Hindlimb muscle (tissue), 1 donor: ENCODE measurements at places on chromosomes 1 and 21.

DNA sequence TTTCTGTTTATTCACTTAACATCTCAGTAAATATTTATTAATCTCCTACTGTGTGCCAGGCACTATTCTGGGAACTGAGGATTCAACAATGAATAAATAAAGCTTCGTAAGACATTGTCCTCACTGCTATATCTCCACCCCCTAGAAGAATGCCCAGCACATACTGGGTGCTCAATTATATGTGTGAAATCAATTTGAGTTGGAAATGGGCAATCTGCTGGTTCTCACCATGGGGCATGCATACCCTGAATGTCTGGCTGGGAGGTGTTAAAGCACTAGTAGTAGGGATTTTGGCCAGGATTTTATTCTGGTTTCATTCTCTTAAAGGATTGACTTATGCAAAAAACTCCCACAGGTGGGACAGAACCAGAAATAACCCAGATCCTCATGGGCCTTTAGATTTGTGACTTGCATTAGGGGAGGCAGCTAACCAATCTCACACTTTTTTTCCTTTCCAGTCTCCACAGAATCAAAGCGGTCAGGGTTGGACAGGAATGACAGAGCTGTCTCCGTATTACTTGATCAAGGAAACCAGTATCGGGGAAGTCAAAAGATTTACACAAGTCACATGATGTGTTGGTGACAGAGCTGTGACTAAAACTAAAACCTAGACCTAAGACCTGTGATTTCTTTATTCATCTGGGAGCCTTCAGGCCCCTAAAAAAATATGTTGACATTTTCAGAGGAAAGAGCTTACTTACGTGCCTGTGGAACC, 12.8 kb downstream of the GFI1 start:
- no peak for DNase-seq

- no peak for DNase-seq
These were observed 518.5 kb downstream of the SMYD3 start for GRCh38 chr1:245988393-245989078.

- DNase-seq: no peak
These were observed 3.6 kb downstream of the CR1L start for GRCh38 chr1:207648334-207649209.

DNA sequence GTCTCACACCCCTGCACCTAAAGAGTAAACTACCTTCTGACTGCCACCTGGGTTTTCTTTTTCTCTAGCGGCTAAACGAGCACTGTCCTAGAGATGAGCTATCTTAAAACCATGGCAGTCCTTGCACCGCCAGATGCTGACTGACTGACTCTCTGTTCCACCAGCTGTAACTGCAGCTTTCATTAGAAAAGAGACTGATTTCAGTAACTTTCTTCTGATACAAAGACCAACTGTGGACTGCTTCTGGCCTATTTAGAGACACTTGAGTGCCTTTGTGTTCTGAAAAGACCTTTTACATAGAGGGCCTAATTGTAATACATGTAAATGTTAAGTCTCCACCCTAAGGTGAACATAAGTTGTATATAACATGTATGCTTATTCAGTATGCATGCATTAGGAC, 152.5 kb downstream of the DISC1 start:
- no peak for DNase-seq

DNA sequence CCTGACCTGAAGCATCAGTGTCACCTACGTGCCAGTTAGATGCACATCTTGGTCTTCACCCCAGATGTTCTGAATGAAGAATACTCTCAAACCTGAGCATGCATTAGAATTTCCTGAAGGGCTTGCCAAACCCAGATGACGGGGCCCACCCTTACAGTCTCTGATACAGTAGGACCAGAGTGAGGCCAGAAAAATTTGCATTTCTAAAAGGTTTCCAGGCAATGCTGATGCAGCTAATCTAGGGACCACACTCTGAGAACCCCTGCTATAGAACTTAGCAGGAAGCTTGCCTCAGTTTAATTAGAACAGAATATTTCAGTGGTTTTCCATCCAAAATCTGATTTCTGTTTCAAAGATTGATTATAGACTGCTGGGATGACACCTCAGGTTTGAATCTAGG, 9.9 kb upstream of the CTBS start:
- no peak for DNase-seq

DNA sequence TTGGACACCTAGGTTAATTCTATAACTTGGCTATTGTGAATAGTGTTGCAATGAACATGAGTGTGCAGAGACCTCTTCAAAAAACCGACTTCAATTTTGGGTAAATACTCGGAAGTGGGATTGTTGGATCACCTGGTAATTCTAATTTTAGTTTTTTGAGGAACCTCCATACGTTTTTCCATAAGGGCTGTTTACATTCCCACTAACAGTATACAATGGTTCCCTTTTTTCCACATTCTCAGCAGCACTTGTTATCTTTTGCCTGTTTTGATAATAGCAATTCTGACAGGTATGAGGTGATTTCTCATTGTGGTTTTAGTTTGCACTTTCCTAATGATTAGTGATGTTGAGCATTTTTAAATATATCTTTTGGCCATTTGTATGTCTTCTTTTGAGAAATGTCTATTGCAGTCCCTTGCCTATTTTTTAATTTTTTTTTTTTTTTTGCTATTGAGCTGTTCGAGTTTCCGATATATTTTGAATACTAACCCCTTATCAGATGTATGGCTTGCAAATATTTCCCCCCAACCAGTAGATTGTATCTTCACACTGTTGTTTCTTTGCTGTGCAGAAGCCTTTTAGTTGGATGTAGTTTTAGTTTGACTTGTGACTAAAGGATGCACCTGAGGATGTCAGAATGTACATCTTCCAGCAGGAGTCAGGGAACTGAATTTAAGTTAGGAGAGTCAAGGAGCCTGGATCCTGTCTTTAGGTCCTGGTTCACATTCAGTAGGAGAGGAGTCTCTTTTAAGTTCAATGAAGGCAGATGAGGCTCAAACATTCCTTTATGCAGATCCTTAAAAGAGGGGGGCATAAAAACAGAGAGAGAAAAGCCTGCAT, 120.0 kb downstream of the S1PR1 start:
- DNase-seq: peak; percentile 2

DNA sequence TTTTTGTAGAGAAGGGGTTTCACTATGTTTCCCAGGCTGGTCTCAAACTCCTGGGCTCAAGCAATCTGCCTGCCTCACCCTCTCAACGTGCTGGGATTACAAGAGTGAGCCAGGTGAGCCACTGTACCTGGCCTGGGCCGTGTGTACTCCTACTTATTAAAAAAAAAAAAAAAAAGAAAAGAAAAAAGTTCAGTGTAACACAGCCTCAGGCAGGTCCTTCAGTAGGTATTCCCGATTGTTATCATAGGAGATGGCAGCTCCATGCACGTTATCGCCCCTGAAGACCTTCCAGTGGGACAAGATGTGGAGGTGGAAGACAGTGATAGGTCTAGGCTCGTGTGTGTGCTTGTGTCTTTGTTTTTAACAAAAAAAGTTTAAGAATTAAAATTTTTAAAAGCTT, 3.3 kb downstream of the ECHDC2 start:
- DNase-seq: no peak

DNA sequence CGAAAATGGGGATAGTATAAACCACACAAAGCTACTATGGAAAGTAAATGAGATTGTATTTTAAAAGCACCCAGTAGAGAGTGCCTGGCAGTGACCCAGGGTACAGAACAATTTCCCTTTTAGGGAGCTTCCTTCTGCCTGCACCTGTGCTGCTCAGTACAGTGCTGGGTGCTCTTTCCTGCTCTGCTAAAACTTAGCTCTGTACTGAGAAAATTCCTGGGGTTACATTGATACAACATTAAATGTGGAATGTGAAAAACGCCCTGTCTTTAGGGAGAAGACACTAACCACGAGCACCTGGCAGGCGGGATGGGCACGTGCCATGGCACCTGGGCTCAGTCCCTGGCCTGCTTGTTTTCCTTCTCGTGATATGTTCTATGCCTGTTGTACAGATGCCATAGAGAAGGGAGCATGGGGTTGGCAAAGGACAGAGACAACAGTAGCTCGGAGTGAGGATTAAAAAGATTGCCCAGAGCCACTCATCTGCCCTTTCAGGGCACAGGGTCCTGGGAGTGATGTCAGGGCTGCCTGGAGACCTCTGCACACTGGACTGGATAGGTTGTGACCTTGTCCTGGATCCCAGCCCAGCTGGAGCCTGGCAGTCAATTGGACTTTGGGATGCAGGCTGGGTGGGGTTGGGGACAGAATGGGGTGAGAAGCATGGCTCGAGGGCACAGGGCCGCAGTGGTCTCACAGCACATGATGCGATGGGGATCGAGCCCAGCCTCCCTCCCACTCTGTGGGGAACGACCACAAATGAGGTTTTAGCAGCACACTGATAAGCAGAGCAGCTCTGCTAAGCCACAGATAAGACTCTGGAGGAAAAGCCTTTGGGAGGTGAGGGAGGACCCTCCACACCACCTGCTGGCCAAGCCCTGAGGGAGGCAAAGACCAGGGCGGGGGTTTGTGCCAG, 4.2 kb downstream of the SPATA46 start:
- DNase-seq: no peak

GRCh38 chr1:199859491-199859933, 168.0 kb upstream of the NR5A2 start:
- DNase-seq: peak; percentile 29

GRCh38 chr1:228306275-228307217, 98.7 kb downstream of the OBSCN start:
- DNase-seq: no peak

GRCh38 chr1:19344372-19344810, 32.3 kb downstream of the SLC66A1 start:
- peak; percentile 40 for DNase-seq

GRCh38 chr1:107251839-107252238, 111.0 kb downstream of the NTNG1 start:
- DNase-seq: no peak

DNA sequence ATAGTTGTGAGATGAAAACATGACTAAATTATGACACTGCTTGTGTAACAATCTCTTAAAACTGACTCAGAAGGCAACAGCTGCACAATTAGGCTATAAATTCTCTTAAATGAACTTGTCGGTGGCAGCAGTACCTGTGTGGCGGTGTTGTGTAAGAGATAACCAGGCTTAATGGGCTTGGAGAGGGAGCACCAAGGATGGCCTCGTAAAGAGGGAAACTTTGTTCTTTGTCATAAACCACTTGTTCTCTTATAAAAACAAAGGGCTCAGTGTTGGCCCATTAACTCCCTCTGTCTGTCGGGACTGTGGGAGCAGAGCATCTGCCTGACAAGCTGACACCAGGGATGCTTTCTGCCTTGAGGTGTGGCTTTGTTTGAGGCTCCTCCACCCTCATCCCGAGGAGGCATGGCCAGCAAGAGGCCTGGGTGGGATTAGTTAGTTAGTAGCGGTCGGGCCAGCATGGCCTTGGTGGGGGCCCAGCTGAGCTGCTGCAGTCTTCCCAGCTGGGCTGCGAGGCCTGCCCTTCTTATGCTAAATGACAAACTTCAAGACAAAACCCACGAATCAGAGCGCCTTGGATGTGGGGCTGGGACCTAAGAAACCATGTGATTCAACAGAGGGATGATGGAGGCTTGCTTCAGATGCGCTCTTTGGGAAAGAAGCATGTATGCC, 171.4 kb downstream of the CAMTA1 start:
- DNase-seq: no peak

DNA sequence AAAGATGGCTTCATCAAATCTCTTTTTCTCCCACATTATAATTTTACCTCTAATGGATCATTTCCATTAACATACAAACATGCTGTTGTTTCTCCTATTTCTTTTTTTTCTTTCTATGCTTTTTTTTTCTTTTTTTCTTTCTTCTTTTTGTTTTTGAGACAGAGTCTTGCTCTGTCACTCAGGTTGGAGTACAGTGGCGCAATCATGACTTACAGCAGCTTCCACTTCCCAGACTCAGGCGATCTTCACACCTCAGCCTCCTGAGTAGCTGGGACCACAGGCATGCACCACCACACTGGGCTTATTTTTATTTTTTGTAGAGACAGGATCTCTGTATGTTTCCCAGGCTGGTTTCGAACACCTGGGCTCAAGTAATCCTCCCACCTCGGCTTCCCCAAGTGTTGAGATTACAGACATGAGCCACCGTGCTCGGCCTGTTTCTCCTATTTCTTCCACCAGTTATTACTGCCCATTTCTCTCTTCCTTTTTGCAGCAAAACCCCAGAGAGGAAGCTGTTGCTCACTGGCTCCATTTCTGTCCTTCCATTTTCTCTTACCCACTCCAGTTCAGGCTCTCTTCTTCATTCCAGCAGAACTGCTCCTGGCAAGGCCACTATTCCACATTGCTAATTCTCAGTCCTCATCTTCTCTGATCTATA, 32.1 kb upstream of the OPRD1 start:
- no peak for DNase-seq

- no peak for DNase-seq
These were observed 14.0 kb downstream of the POLR3GL start for GRCh38 chr1:145978471-145978853.

DNA sequence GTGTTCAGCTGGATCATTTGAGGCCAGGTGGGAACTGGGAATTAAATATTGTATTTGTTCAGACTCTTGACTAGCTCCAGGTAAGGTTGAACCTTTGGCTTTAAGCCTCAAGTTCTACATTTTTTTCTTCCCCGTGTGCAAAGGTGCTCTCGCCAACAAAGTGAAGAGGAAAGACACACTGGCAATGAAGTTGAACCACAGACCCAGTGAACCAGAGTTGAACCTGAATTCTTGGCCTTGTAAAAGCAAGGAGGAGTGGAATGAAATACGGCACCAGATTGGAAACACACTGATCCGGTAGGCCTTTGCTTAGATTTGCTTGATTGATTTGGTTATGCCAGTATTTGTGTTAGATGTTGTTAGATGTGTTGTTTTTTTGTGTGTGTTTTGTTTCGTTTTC, 25.5 kb upstream of the RCC1 start:
- DNase-seq: no peak

DNA sequence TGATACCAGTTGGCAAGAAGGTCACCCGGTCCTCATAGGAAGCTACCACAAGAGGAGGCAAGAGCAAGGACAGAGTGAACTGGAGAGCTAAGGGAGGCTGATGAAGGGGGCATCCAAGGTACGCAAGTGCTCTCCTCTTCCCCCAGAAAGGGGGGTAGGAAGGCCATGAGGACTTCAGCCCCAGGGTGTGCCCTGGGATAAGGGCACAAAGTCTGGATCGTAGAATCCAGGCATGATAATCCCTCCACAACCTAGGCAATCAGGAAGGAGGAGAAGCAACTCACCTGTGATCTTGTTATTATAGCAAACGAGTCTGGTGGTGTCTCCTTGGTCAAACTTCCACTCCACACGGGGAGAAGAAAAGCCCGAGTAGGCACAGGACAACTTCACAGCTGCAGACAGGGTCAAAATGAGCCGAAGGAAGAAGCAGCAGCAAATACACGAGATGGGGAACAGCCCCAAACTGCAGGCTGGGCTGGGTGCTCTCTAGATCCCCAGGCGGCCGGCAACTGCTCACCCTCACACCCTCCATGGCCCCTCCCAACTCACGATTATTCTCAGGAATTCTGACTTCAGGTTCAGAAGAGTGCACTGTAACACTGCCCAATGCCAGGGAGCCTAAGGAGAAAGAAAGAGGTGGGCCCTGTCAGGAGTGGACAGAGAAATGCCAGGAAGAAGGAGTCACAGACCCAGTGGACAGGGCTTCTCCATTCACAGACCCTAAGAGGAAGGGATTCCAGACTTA, 20.0 kb downstream of the F11R start:
- no peak for DNase-seq

- no peak for DNase-seq
These were observed 117.6 kb downstream of the LTN1 start for GRCh38 chr21:28875078-28875477.

- DNase-seq: no peak
These were observed 30.2 kb downstream of the RABGAP1L start for GRCh38 chr1:174189428-174190062.

GRCh38 chr1:65344171-65344814, 35.0 kb downstream of the DNAJC6 start:
- DNase-seq: no peak
